ENCODE measurements at places on chromosomes 11 and 22. TPM values are rescaled to one million over a fixed set of nuclear protein-coding genes. Genes with fewer than 3 reads are reported as not detected.

The CEND1 gene
- 0.30 TPM for total RNA-seq

The TRIM64C gene
- total RNA-seq: not detected

The NRXN2 gene
- total RNA-seq: 1.5 TPM

The FDX1 gene
- 22.5 TPM for total RNA-seq

The SBF2 gene
- 15.3 TPM for total RNA-seq

Data from heart left ventricle (tissue), 16 donors.